ENCODE measurements at places on chromosomes 1 and 21.

- peak; percentile 73 for DNase-seq
These were observed 549 bp downstream of the THBS3 start for GRCh38 chr1:155206891-155207805.

DNA sequence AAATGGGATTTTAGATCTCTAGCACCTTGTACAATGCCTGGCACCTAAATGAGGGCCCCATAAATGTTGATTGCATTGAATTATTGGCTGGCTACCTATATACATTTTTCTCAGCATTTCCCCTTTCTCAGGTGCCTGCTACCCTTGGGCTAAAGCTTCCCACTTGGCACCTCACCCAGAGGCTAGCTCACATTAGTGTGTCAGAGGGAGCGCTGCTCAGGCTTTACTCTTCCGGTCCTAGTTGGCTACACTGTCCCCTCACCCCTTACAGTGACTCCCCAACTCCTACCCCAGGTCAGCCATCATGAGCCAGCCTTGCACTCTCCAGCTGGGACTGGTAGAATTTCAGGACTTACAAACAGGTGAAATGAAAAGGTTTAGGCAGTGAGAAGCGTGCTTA is 9.5 kb downstream of the TRAF5 start:
- no peak for DNase-seq

DNA sequence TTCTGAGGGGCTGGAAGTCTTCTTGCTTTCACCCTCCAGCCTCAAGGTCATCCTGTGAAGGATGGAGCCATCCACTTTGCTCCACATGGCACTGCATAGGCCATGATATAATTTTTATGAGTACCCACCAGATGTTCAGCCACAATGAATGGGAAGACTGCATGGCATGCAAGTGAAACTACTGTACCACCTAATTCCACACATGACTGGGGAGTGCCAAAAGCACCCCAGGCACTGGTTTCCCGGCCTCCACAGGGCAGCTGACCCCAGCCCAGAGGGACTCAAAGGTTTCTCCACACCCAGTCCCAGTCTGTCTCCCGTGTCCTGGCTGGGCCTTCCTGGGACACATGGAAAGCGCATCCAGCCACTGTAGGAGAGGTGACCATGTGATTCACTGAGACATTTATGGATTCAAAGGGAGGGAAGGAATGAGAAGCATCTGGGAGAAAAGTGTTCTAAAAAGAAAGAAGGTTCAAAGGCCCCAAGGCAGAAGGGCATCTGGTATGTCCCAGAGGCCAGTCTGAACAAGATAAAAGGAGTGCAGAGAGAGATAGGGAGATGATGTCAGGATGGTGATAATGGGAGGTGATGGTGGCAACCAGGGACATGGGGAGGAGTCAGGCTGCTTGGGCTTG is 12.1 kb downstream of the RHOU start:
- no peak for DNase-seq

DNA sequence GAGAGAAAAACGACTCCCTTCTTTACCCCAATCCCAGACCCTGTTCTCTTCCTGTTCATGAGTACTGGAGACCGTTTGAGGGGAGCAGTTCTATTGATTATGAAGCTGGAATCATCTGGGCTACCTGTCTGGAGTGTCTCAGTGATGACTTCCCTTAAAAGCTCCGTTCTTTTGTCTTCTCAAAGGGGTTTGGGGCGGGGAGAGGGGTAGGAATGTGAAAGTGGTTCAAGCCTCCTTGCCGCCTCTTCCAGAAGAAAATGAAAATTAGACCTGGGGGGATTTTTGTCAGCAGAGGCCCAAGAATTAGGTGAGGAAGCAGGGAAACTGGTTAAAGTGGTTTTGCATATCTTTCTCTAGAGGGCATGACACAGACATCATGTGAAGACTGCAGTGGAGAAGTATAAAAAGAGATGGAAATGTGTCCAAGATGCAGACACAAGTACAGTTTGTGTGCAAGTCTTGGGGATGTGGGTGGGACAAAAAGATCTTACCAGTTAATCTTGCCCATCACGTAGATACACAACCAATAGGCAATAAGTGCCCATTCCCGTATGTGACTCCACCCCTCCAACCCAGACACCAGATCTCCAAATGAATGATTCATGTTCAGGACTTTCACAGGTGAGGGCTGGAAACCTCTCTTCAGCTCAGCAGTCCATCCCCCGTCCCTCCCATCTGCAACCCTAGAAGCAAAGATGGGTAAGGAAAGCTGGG is 470 bp upstream of the MTMR11 start:
- no peak for DNase-seq

GRCh38 chr1:201495551-201496295 is 11.2 kb downstream of the CSRP1 start:
- DNase-seq: peak; percentile 89

- DNase-seq: no peak
These were observed 22.9 kb downstream of the DDX20 start for GRCh38 chr1:111778541-111779051.

DNA sequence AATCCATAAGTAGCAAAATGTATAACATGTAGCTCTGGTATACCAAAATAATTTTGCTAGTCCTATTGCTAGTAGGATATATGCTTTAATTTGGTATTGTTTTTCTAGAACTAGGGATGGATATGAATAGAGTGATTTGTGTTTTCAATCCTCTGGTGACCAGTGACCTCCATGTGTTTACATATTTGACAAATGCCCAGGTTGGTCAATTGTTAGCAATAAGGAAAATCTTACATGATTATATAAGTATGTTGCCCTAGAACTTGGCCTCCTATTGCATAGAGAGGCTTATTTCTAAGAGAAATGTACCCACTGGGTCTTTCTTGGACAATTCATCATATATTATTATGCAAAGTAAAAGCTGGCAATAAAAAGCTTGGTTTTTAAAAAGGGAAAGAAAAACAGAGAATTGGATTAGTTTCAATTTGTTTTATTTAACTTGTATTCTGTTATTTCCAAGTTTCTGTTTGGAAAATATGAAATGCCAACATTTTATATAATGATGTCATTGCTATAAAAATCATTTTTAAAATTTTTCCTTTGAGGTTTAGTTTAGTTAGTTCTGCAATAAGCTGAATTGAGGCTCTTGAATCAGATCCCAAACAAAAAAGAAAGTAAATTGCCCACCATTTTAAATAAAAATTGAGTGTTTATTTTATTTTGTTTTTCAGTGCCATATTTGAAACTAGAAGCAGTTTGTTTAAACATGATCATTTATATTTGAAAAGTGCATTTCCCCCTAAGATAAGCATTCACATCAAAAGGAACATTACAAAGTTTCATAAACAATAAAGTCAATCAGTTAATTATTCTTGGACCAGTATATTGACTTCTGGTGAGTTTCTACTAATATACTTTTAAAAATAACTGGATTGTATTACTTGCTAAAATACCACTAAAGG is 210.9 kb downstream of the ZC3H11B start:
- DNase-seq: no peak

DNA sequence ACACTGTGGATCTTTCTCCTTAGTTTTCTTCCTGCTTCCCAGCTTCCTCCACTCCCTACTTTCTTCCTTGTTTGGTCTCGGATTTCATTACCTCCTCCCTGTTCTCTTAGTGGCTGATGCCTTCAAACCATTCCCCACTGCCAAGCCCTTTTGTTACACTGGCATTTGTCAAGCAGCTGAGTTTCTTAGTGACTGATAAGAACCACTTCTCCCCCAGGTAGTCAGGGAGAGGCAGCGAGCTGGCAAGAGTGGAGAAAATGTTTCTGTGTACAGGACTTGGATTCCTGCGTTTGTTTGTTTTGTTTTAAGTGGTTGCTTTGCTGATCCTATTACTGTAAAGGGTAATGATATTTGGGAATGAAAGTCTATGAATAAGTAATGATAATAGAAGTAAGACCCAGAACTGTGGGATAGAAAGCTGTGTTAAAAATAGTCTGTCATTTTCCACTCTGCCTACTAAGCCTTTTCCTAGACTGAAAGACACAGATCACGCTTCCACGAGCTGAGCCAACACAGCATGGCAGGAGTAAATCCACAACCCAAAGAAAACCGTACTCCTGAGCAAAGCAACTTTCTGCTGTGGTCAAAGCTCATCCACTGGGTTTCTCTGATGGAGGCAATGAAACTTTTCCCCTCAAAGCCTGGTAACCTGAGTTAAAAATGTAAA is 10.1 kb upstream of the SERTAD4 start:
- DNase-seq: no peak

- DNase-seq: no peak
These were observed 33.4 kb downstream of the PSMG1 start for GRCh38 chr21:39149882-39150281.

GRCh38 chr1:7712731-7713323 is 58.3 kb upstream of the VAMP3 start:
- DNase-seq: no peak

DNA sequence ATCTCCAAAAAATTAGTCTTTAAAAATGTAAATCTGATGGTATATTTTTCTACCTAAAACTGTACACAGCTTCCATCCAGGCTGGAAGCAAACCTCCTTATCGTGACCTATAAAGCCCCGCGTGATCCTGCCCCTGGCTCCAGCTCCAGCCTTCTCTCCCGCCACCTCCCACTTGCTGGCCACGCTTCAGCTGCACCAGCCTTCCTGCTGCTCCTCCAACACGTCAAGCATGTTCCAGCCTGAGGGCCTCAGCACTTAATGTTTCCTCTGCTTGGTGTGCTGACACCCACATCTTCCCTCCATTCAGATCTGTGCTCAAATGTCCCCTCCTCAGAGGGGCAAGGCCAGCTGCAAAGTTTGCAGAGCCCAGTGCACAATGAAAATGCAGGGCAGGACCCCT is 123.5 kb upstream of the MAGI3 start:
- no peak for DNase-seq

- no peak for DNase-seq
These were observed 15.0 kb downstream of the FAM78B start for GRCh38 chr1:166151804-166152203.

DNA sequence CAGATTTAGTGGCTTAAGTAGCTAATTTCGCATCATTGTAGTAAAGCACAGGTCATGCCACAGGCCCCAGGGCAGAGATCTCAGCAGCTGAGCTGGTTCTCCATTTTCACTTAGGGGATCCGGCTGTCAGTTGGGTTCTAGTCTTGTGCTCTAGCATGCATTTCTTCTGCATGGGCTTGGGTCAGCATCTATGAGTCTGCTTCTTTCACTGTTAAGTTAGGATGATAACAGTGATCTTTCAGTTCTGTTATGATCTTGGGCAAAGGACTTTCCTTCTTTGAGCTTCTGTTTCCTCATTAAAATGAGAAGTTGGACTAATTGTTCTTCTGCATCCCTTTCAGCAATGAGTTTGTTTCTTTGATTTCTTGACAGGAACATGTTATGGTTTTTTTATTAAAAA is 123.6 kb upstream of the DNAH14 start:
- DNase-seq: no peak

DNA sequence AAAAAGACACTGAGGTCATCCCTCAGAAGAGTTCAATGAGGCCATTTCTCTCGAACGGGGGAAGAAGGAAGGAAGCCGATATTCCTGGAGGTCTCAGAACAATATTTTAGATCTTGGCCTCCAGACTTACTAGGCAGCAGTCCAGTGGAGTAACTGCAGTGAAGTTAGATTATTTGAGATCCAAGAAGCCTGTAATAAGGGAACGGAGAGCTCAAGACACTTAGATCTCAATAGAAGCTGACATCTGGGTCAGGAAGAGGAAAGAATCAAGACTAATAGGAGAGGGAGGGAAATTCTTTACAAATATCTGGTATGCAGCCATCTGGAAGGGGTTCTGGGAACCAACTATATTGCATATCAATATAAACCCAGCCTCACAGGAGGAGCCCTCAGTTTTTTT is 13.6 kb upstream of the ENAH start:
- no peak for DNase-seq

DNA sequence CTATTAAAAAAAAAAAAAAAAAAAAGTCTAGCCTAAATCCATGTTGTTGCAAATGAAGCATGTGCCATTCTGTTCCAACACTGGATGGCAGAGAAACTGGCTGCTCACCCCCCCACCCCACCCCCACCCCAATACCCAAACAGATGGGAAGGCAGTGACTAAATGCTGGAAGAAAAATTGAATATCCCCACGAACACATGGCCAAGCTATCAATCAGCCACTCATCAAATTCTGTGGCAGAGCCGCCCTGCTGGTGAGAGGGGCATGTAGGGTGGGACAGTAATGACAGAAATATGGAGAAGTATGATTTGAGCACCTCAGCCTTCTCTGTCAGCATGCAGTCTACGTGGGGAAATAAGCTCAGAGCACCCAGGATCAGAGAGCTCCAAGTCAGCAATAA is 34.1 kb downstream of the OPTC start:
- DNase-seq: no peak

GRCh38 chr1:29546496-29546895 is 310.2 kb downstream of the PTPRU start:
- no peak for DNase-seq

Data from midbrain (tissue), 1 donor.